Testis (tissue), 5 donors: ENCODE measurements at places on chromosomes 11 and 22. TPM values are rescaled to one million over a fixed set of nuclear protein-coding genes. Genes with fewer than 3 reads are reported as not detected.

OR51E2 gene
- 0.47 TPM for total RNA-seq

DNA sequence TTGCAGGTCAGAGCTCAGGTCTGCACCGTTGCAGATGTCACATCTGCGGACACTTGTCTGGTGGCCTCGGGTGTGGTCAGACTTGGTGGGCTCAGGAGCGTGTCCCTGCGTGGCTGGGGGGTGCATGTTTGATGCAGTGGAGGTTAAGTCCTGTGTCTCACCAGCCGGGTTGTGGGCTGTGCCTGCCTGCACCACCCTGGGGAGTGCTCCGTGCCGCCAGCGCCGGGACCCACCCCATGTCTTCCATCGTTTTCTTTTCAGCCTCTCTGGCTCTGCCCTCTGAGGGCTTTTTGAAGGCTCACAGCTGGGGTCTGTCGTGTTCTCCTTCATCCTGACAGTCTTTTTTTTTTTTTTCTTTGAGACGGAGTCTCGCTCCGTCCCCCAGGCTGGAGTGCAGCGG, 26.0 kb downstream of the PPIL2 start:
- DNase-seq: no peak

DNA sequence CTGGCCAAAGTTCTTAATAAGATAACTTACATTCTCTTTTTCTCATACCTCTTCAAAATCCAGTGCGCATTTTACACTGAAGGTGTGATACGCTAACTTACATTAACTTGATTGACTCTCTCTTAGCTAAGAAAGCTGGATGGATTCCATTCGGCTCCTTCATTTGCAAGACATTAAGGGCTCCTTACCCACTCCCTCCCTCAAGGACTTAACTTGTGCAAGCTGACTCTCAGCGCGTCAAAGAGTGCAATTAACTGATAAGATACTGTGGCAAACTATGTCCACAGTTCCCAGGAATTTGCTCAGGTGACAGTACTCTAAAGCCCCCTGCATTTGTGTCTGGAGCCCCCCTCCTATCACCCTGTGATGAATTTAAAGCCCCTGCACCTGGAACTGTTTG, 6.4 kb upstream of the RFPL1 start:
- no peak for DNase-seq

GRCh38 chr22:44611880-44612496, 90.0 kb upstream of the PRR5 start:
- no peak for DNase-seq

- no peak for DNase-seq
Observed at GRCh38 chr22:40156001-40156516, 21.7 kb upstream of the TNRC6B start.

GRCh38 chr11:60625262-60625661, 74.2 kb upstream of the MS4A8 start:
- no peak for DNase-seq

GRCh38 chr22:29604076-29604360, 585 bp downstream of the NF2 start:
- peak; percentile 58 for DNase-seq

DNA sequence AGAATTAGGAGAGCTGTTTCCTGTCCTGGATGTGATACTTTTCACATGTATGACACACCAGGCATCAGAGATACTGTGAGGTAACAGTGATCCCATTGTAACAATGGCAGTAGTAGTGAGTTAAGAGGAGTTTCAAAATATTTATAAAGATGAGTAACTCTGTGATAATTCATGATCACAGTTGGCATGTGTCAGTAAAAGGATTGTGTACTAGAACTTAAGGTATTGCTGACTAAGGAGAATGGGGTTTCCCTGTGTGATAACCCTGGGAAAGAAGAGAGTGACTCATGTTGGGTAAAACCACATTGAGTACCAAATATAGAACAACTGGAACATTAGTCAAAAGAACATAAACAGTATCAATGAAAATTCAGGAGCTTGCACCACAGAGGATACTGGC, 22.9 kb upstream of the SLC5A1 start:
- DNase-seq: no peak

DNA sequence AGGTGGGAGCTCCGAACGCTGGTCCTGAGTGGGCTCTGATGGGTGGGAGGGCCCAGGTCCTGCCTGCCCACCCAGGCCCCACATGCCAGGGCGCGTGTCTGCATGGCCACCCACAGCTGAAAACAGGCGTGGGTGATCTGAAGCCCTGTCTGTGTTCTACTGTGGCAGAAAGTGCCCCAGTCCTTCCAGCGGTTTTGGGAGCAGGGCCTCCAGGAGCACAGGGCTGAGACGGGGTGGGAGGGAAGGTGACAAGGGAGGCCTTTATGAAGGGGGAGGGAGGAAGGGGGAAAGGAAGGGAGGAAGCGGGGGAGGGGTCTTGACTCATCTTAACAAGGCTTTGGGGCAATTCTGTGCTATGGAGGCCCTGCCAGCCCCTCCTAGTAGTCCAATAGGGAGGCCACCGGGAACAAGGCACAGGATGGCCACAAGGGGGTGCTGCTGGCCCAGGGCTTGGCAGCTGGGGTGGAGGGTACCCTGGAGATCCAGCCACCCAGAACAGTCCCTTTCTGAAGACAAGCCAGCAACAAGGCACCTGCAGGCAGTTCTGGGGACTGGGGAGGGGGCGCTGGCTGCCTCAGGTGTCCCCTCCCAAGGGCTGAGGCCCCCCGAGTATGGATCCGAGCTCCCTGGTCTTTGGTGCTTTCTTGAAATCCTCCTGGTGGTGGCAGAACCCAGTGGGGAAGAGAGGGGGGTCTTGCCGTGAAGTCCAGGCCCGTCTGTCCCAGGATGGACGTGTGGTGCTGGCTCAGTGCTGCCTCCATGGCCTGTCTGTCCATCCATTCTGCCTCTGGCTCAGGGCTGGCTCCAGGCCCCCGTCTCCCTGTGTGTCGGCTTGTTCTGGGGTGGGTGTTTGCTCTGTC, 6.3 kb upstream of the FADS3 start:
- DNase-seq: peak; percentile 82

GRCh38 chr22:45163099-45163450, 650 bp upstream of the NUP50 start:
- DNase-seq: no peak

- DNase-seq: no peak
Observed at GRCh38 chr11:93196816-93197379, 893 bp downstream of the SLC36A4 start.

DNA sequence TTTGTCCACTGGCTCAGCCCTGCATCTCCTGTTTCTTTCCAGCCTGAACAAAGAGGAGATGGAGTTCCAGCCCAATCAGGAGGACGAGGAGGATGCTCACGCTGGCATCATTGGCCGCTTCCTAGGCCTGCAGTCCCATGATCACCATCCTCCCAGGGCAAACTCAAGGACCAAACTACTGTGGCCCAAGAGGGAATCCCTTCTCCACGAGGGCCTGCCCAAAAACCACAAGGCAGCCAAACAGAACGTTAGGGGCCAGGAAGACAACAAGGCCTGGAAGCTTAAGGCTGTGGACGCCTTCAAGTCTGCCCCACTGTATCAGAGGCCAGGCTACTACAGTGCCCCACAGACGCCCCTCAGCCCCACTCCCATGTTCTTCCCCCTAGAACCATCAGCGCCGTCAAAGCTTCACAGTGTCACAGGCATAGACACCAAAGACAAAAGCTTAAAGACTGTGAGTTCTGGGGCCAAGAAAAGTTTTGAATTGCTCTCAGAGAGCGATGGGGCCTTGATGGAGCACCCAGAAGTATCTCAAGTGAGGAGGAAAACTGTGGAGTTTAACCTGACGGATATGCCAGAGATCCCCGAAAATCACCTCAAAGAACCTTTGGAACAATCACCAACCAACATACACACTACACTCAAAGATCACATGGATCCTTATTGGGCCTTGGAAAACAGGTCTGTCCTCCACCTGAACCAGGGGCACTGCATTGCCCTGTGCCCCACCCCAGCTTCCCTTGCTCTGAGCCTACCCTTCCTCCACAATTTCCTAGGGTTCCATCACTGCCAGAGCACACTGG, 5.0 kb downstream of the FTH1 start:
- no peak for DNase-seq

NRGN gene
- total RNA-seq: 5.5 TPM

GRCh38 chr22:20173246-20173645, 22.4 kb upstream of the CCDC188 start:
- no peak for DNase-seq

- DNase-seq: no peak
Observed at GRCh38 chr11:62539238-62539925, 7.2 kb downstream of the AHNAK start.

TMEM80 gene
- 74.5 TPM for total RNA-seq

- no peak for DNase-seq
Observed at GRCh38 chr11:83678831-83679584, 392.8 kb upstream of the CCDC90B start.

GRCh38 chr22:44659140-44659539, 42.9 kb upstream of the PRR5 start:
- no peak for DNase-seq

TSPO gene
- 92.5 TPM for total RNA-seq

DNA sequence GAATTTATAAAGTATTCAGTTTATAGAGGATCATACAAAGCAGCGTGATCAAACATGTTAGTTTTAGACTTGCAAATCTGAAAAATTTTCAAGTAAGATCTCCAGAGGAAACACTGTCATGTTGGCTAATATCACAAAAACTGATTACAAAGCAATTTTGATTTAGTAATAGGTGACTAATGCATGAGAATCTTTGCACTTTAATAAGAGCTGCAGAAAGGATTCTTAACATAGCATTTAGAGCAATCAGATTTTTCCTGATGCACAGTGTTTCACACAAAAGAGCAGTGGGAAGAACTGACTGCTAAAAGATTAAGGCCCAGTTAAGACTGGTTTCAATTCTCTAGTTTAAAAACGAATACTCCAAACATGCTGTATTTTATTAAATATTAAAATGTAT, 321.2 kb downstream of the GUCY1A2 start:
- no peak for DNase-seq

- DNase-seq: no peak
Observed at GRCh38 chr11:13298765-13299164, 21.2 kb downstream of the BMAL1 start.

GLYAT gene
- 1.0 TPM for total RNA-seq

DNA sequence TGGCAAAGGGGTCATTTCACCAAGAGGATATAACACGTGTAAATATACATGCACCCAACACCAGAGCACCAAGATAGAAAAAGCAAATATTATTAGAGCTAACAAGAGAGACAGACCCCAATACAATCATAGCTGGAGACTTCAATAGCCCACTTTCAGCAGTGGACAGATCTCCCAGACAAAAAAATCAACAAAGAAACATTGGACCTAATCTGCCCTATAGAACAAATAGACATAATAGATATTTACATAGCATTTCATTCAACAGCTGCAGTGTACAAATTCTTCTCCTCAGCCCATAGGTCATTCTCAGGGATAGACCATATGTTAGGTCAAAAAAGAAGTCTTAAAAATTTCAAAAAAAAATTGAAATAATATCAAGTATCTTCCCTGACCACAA, 312.8 kb downstream of the TTC28 start:
- no peak for DNase-seq

DNA sequence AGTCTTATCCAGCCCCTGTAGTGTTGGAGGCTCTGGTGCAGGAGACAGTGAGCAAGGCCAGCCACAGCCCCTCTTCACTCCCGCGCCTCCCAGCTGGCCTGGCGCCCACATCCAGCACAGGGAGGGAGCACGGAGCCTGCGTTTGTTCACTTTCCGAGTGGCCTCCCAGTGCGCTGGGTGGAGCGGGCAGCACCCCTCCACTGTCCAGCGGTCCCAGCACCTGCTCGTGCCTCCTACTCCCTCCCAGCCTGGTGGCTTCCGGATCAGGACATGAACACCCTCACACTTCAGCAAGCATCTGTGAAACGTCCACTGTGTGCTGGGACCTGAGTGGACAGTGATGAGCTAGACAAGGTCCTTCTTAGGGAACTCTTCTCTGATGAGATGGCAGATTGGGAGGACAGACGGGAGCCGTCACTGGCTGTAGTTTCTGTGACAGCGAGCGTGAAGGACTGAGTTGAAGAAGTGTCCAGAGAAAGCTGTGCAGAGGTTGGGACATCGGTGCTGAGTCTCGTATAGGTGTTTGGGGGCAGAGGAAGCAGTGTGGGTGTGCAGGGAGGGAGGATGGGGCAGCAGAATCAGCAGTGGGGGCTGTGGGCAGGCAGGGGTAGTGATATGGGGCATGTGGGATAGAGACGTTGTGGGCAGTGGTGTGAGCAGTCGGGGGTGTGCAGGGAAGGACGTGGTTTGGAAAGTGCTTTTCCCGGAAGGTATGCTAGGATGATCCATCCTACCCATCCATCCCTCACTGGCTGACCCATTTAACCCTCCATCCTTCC, 256.8 kb downstream of the TBC1D22A start:
- DNase-seq: peak; percentile 35

DNA sequence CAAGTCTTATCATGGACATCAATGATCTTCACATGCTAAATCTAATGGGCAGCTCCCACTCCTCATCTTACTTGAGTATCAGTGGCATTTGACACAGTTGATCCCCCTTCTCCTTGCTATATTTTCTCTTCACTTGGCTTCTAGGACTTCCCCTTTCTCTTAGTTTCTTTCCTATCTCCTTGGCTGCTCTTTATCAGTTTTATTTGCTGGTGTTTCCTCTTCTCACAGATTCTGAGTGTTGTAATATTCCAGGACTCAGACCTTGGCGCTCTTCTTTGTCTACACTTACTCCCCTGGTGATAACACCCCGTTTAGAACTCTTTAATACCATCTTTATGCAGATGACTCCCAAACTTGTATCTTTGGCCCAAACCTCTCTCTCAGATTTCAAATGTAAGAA, 33.9 kb upstream of the RASSF10 start:
- no peak for DNase-seq

DNA sequence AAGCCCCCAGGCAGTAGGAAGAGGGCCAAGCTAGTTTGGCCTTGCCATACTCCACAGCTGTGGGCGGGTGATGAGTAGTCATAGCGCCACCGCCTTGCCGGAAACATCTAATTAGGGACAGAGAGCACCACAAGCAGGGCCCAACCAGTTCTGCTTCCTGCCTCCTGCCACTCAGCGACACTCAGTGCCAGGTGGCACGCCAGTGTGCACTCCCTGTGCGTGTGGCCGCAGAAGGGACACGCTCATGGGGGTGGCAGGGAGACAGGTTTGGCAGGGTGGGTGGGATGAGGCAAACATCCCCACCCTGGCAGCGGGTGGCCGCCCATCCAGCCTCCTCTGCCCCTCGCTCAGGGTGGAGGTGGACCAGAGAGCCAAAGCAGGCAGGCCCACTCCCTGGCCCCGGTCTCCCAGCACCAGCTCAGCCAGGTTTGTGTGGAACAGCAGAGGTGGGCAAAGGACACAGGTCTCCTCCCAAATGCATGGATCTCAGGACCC, 4.9 kb downstream of the OVOL1 start:
- DNase-seq: no peak

- no peak for DNase-seq
Observed at GRCh38 chr11:9525116-9525515, 48.4 kb upstream of the WEE1 start.

GRCh38 chr22:46053563-46054090, 76.7 kb upstream of the WNT7B start:
- peak; percentile 76 for DNase-seq

- DNase-seq: peak; percentile 14
Observed at GRCh38 chr11:26522912-26523610, 49.0 kb downstream of the MUC15 start.

KCNJ1 gene
- total RNA-seq: 0.24 TPM

MYO7A gene
- total RNA-seq: 239 TPM

LMNTD2 gene
- total RNA-seq: 59.9 TPM

ZDHHC8 gene
- total RNA-seq: 40.9 TPM

ACR gene
- 49.5 TPM for total RNA-seq

GRCh38 chr11:21866781-21867180, 326.1 kb upstream of the ANO5 start:
- no peak for DNase-seq

JAML gene
- total RNA-seq: 1.9 TPM
